Endodermal cell (in vitro differentiated cells): ENCODE measurements at places on chromosomes 4 and X.

GRCh38 chr4:119526786-119527550 lies 101.6 kb downstream of the PDE5A start:
- DNase-seq, result no peak

DNA sequence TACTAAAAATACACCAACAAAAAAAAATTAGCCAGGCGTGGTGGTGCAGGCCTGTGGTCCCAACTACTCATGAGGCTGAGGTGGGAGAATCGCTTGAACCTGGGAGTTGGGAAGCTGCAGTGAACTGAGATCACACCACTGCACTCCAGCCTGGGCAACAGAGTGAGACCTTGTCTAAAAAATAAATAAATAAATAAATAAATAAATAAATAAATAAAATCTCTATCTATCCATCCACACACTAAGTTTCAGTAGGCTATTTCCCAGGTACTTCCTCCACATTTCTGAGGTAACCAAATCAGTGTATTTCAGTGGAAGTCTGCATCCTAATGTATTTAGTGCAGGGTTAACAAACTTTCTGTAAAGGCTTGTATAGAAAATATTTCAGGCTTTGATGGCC lies 10.9 kb downstream of the ABRAXAS1 start:
- DNase-seq, result no peak

DNA sequence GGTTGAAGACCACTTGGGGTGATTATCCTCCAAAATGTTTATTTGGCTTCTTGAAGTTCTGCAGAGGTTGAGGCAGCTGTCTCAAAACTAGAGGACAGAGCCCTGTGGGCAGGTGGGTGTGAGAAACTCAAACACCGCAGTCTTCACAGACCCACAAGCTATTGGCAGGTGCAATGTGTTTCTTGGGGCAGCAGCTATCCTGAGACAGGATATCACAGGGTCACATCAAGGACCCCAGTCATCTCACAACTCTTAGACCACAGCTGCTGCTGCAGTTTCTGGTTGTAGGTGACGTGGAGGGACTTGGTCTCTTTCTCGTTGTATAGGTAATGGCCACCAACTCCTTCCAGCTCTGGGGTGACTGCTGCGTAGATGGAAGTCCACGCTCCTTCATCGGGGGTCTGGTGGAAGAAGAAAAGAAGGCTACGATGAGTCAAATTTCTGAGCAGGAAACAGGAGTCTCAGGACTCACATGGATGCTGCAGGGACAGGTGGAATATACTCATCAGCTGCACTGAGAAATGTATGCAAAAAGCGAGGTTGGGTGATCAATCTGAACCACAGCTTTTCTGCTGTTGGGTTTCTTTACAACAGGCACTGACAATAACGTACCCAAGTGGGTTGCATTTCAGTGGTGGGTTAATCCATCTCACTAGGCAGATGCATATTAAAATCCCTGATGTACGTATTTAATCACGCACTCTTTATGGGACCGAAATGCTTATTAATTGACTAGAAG lies 279.8 kb downstream of the DHRSX start:
- DNase-seq, result no peak

DNA sequence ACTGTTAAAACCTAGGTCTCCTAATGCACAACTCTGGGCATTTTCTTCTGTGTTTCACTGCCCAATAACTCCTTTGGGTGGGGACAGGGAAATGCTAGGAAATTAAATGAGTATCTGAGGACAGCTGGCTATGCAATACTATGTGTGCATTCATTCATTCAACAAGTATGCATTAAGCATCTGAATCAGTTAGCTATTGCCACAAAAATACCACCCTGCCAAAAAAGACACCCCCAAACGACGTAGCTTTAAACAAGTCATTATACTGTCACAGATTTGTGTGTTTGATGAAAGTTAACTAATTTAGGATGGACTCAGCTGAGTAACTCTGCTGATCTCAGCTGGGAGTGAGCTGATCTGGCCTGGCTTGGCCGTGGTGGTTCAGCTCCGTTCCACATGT lies 29.8 kb upstream of the PTCHD1 start:
- no peak for DNase-seq

DNA sequence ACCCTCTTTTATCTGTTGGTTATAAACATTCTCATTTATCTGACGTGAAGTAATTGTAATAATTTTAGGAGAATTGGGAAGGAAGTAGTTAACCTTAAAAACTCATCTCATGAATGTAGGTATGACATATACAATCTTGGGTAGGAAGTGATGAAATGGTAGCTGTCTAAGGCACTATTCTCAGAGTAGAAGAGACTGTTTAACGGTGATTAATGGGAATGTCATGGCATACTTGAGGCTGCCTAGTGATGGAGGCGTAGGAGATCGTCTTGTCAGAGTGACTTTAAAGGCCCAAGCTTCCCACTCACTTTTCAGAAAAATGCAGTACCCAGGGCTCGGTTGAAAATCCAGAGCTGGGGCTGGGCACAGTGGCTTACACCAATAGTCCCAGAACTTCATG lies 19.4 kb upstream of the AGA start:
- no peak for DNase-seq

DNA sequence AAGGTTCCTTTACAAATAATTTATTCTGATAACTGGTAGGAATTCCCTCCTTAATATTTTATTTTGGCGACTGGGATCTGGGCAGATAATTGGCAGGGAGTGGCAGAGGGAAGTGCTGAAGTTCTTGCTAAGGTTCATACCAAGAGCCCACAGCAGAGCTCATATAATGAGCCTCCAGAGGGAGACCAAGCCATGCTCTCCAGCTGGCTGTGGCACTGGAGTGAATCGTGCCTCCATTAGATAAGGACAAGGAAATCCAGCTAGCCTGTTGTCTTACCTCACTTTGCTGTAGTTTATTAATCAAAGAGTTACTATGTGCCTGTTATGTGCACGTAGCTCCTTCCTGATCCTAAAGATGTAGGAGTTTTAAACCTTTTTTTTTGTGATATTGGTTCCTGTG lies 1.3 kb downstream of the ASB12 start:
- no peak for DNase-seq

DNA sequence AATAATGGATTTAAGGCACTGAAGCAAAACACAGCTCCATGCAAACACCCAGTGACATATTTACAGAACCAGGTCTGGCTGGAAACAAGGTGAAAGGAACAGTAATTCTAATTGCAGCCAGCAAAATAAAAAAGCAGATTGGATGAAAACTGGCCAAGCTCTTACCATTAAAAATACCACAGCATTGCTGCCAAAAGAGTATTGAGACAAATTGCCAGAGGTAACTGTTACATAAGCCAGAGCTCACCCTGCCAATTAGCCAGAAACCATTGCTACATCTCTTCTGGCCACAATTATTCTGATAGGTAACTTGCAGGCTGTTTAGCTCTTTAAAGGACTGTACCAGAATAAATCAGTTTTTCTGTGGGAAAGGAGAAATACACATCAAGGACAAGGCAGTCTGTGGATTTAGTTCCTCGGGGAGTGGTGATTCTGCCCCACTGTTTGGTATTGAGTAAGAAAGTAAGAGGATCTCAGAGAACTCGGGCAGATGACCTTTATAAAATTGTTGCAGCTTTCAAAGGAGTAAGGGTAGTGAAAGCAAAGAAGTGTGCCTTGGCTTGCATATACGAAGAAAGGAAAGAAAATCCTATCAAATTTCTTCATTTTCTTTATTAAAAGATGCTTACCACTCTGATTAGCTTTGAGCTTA lies 369.5 kb downstream of the PPP3CA start:
- no peak for DNase-seq

GRCh38 chr4:3699678-3700077 lies 66.5 kb upstream of the ADRA2C start:
- no peak for DNase-seq

GRCh38 chrX:12921886-12922598 lies 15.6 kb downstream of the TLR8 start:
- no peak for DNase-seq

- DNase-seq, result no peak
Observed at GRCh38 chr4:169239221-169239905, 31.4 kb downstream of the SH3RF1 start.

DNA sequence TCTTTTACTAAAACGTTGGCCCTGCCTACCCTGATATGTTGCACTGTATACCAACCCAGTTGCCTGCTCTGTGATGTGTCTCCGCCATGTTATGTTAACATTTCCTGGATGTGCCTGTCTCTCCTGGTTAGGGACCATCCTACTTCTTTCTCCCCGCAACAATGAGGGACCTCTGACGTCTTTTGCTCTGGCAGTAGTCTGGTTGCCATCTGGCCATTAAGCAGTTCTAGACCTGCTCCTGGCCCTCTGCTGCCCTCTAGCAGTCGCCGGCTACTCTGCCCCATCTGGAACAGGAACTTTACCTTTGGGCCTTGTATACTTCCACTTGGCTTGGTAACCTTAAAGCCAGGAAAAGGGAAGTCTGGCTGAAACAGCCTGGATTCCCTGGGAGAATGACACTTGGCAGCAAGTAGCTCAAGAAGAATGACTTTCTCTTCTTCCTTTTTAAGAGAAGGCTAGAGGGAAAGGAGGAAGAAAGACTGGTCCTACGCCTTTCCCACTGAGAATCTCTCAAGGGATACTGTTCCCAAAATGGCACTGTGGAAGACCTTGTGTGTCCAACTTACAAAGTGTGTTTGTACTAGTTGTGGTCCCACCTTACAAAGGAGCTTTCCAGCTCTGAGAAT lies 63.5 kb downstream of the GPC3 start:
- DNase-seq, result peak; percentile 90

- no peak for DNase-seq
Observed at GRCh38 chr4:123816462-123816861, 419.9 kb downstream of the SPRY1 start.

GRCh38 chrX:118418811-118419251 lies 72.9 kb downstream of the WDR44 start:
- peak; percentile 69 for DNase-seq

DNA sequence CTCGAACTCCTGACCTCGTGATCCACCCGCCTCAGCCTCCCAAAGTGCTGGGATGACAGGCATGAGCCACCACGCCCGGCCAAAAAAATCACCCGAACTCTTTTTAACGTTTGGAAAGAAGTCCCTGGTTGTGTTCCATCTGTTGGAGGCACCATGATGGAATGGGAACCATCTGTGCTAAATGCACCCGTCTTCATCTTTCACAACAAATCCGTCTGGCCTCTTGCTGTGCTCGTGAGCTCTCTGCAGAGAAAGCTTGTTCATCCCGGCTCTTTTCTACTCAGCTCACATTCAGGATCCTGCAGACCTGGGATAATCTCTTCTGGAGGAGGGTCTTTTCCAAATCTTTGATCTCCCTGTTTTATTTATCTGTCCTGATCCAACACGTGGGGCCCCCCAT lies 188.8 kb downstream of the CRLF2 start:
- no peak for DNase-seq

DNA sequence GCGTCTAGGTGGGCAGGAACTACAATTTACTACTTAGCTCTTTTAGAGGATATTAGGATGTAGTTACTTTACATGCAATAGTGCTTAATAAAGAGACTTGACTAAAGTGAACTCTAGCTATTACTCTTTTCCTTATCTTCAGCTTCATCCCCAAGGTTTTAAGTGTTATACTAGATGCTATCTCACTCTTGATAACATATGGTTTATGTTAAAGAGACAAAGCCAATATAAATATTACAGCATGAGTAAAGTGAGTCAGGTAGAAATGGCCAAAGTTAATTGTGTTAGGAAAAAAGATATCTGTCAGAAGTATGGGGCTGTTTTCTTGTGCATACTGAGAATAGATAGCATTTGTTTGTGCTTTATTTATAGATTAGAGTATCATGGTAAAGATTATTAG lies 80.5 kb downstream of the STAG2 start:
- DNase-seq, result no peak

DNA sequence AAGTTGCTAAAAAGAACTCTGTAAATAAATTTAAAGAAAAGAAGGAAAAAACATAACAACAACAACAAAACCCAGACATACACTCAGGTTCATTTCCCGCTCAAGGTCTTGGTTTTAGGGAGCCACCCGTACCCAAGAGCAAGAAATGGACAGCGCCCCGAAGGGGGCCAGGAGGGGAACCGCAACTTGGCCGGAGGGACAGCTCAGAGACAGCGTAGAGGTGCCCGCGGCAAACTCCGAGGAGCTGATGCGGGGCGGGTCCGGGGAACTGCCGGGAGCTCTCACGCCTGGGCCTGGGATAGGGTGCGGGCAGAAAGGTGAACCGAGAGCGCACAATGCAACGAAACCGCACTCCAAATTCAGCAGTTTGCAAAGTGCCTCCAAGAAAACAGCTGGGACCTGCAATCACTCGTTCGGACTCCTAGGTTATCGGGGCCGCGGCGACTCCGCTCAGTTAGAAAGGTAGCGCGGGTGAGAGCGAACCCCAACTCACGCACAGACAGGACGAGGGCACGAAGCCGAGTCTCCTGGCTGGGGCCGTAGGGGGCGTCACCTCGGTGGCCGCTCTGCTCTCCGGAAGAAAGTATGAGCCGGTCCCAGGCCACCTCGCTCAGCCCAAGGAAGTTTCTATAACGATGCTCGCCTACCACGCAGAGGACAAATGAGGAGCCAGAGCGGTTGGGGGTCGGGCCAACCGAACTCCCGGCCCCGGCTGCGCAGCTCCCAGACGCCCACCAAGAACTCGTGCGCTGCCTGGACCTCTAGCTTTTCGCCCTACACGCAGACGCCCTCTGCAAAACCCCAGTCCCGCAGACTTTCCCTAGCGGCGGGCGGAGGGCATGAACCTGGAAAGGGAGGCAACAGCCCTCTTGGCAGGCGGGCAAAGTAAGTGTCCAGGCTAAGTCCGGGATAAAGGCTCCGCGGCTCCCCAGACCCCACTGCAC lies 1.4 kb downstream of the NDNF start:
- peak; percentile 91 for DNase-seq

GRCh38 chrX:50988649-50989048 lies 78.1 kb downstream of the BMP15 start:
- DNase-seq, result peak; percentile 63

DNA sequence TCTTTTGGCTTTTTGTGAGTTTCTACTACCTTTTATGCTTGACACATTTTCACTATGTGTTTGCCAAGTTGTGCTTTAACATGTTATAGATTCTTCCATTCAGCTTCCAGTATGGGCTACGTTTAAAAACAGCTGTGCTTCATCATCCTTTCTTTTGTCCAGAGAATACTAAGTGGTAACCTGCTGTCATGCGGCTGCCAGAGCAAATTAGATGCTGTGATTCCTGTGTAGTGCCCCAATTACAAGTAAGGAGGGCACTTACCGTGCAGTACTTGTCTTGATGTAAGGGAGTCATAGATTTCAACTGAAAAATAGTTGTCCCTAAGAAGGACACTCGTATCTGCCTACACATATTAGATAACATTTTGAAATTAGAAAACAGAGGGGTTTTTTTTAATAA lies 531.8 kb upstream of the GALNTL6 start:
- no peak for DNase-seq
